ENCODE measurements at places on chromosomes 3 and 15.
A peak's percentile ranks its signal among the peaks of the same experiment; 100 is the strongest.

- no peak for DNase-seq
Measured at GRCh38 chr15:80971143-80971542, 18.5 kb downstream of the MESD start.

DNA sequence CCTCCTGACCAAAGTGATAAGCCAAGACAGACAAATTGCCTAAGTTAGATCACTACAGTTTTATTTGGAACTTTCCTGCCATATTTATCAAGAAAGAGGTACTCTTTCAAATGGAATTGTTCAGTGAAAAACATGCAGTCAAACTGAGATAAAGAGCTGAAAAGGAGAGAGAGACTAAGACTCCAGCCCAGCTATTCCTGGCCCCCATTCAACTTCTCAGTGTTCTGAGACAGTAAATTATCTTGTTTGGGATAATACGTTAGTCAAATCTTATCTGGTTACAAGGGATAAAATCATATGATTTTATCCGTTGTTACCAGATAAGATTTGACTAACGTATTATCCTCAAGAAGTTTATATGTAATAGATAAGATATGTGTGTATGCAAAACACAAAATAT is 67.6 kb upstream of the CMC1 start:
- no peak for DNase-seq

DNA sequence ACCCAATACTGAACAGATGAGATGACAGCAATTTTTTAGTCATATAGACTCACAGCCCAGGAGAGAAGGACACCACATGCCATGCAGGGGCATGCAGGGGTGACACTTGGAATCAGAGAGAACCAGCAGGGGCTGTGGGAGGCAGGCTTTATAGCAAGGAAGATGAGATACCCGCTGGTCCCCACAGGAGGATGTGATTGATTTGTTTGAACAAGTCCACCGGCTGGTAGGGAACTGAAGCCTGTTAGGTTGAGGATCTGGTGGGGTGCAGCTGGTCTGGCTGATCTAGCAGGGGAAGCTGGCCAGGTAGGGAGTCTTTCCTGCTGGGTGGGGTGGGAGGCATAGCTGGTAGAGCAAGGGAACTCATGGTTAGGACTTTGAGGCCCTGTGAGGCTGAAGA is 18.0 kb upstream of the ACAN start:
- DNase-seq = no peak

DNA sequence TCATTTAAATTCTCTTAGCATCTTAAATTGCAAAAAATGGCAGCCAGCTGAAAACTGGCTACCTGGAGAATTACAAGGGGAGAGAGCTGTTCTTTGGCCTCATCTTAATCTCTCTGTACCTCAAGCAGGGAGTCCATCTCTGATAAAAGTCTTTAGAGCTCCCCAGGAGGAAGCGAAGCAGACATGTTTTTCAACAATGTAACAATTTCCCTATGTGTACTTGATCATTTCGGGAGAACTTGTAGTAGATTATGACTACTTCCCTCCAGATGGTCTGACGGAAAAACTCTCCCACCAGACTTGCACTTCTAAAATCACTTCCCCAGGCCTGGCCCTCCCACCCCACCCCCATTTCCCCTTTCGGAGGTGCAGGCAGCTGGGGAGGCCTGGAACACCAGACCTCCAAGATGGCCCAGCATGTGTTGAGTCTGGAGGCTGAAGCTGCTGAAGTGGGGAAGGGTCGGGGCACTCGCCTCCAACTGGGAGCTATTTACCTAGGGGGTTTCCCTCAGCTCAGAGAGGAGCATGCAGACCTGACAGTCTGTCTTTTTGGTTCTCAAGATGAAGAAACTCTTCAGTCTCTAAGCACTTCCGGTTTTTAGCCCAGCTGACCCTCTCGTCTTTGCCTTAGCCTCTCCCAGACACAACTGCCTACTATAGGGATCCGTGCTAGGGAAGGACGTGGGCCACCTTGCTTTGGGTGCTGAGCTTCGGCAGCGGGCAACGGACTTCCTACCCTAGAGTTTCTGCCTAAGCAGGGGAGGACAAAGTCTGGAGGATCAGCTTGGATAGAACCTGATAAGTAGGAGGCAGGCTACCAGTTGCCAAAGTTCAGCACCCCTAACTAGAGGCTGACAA is 164.0 kb upstream of the TBL1XR1 start:
- DNase-seq = no peak

GRCh38 chr3:123256256-123256655 is 54.5 kb downstream of the SEC22A start:
- no peak for DNase-seq

- peak; percentile 23 for DNase-seq
Measured at GRCh38 chr15:90191794-90192509, 9.2 kb upstream of the SEMA4B start.

GRCh38 chr3:194657439-194657838 is 14.6 kb downstream of the LSG1 start:
- DNase-seq = no peak
